ENCODE measurements at places on chromosomes 2 and 18.

GRCh38 chr2:112121682-112122254 lies 16.4 kb upstream of the FBLN7 start:
- peak; percentile 42 for DNase-seq

DNA sequence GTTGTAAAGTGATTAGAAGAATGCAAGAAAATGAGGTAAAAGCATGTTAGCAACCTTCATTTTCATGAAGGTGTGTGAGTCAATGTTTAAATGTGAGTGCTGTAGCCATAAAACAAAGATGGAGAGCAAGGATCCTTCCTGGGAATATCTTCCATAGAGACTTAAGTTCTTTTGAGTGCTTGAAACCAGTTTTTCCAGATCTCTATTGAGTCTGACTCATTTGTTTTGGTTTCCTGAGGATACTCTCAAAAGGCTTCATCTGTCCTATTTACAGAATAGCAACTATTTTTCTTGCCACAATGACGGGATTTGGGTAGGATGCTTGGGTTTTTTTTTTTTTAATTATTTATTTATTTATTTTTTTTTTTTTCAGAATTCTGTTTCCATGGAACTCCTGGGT lies 45.9 kb upstream of the ASB1 start:
- peak; percentile 49 for DNase-seq

DNA sequence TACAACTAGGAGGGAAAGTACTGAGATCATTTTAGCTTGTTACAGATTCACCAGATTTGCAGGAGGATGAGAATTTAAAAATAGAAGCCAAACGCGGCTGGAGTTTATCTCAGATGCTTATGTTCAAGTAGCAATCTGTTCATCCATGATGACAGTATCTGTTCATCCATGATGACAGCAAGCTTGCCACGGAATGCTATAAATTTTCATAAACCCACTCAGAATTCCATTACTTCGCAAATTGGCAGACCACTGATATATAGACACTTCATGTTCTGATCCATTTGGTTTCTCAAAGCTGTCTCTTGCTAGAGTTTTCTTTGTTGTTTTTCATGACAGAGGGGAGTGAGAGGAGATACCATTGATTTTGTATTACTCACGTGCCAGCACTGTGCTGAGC lies 84.2 kb downstream of the GAREM1 start:
- no peak for DNase-seq

DNA sequence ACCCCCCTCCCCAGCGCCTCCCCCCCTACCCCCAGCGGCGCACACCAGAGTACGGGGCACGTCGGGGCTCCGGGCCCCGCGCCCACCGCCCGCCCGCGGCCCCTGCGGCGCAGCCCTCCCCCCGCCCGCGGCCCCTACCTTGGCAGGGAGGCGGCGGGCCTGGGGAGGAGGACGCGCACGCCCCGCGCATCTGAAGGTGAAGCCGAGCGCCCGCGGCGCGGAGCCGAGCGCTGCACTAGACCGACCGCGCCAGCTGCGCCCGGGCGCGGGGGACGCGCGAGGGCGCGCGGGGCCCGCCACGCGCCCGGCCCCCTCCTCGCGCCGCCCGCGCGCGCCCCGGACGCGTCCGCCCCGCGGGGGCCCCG lies at the start of gene ZNF516:
Gene ZNF516 (minus strand): TSS at position 237 of the 365 bp plus-strand sequence. CDS start 52,188 bp downstream, outside the sequence.
- DNase-seq: no peak

- no peak for DNase-seq
Observed at GRCh38 chr2:132422736-132423135, 6.1 kb downstream of the GPR39 start.

- no peak for DNase-seq
Observed at GRCh38 chr2:200695191-200695590, 109.4 kb downstream of the AOX1 start.

DNA sequence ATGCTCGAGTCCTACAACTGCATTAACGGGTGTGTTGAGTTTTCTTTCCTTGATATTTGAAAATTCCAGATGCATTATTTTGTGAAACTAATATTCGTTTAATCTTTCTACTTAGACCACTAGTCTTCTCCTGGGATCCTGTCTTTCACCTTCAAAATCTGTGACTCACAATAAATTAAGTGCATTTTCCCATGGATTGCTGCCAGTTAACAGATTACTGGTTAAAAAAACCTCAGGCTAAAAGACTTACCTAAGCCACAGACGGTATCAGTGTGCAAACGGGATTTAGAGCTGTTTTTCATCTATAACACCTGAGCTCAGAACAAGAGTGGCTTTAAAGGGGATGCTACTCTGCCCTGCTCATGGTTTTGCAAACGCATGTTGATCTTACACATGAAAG lies 10.2 kb downstream of the FECH start:
- no peak for DNase-seq

DNA sequence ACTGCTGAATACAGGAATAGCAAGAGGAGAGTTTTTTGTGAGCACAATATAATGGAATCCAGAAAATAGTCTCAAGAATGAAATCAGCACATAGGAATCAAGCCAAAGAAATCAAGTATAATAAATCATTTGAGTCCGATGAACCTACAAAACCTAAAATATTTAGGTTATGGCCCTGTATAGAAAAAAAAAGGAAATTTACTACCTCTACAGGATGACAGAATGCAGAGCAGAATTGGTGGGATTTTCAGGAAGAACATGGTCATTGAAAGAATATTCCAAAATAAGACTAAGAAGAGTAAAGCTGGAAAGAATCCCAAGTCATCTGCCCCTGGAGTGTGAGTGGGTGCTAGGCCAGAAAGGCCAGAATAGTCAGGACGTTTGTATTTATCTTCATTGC lies 1041.2 kb upstream of the CDH2 start:
- DNase-seq: peak; percentile 6

DNA sequence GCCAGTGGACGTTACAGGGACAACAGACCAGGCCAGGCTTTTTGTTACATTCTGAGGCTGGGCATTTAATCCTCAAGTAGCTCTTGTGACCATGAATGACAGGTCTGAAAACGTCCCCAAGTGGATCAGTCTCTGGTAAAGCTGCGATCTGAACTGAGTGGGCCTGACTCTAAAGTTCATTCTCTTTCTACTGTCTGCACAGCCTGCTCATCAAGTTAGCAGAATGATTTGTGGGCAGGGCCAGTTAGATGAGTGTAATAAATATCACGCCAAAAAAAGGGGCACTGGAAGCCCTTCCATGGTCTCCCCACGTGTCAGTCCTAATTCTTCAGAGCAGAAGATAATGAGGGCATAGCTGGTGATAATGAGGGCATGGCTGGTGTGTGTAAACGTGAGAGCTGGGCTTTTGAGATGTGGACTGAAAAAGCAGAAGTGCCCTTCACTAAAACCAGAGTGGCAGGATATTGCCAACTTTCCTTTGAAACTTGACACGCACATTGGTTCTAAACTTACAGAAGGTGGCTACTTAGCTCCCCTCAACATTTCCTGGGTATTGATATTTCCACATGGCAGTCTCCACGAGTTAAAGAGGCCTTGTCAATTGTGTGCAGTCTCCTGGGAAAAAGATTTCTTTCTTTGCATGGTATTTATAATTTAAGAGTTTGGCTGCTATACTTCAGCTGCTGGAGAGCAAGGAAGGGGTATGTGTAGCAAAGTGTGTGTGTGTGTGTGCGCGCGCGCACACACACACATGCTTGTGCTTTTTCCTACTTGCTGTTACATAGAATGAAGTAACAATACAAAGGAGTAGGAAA lies 72.7 kb upstream of the LYPD6B start:
- no peak for DNase-seq

GRCh38 chr18:44541781-44542180 lies 138.9 kb upstream of the SETBP1 start:
- no peak for DNase-seq

DNA sequence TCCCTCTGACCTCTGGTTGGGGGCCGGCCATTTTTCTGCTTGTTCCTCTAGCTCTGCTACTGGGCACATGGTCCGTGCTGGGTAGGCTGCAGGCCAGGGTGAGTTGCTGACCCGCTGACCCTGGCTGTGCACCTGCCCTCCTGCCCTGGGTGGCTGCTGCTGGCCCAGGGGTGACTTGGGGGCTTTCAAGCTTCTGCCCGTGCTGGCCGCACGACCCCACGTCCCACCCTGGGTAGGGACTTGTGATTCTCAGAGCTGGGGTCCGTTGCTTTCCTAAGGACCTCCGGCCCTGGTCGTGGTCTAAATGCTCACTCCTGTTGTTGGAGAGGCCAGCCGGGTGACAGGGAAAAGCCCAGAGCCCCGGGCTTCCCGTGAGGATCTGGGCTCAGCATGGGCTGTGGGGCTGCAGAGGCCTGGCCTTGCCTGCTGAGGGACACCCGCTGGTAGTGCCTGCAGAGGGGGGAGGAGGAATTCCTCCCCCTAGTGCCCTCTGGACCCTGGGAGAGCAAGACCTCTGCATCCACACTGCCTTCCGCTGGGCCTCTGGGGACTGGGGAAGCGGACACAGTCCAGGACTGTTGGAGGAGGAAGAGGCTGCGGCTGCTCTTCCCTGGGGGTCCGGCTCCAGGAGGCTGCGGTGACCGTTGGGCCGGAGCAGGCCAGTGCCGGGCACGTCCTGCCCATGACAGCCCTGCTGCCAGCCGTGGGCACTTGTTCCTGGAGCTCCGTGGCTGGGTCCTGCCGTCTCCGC lies 6.3 kb upstream of the GAL3ST2 start:
- no peak for DNase-seq

DNA sequence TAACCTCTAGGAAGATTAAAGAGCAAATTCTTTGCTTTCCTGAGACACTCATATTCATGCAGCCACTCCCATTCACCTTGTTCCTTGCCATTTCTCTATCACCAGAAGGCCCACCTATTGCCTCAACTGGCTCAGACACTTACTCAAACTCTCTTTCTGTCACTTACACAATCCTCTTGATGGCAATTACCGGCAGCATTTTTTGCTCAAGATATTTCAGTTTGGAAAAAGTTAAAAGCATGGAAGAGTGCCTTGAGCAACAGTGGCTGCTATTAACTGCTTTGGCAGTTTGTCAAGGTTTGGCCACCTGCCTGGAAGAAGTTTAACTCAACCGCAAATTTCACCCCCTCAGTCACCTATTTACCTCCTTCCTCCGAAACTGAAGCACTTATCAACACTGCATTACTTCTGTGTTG lies 1104.0 kb upstream of the PIK3C3 start:
- DNase-seq: no peak

GRCh38 chr2:10378189-10378588 lies 69.9 kb downstream of the ODC1 start:
- DNase-seq: no peak

GRCh38 chr2:144350151-144350802 lies 169.6 kb downstream of the ZEB2 start:
- no peak for DNase-seq

DNA sequence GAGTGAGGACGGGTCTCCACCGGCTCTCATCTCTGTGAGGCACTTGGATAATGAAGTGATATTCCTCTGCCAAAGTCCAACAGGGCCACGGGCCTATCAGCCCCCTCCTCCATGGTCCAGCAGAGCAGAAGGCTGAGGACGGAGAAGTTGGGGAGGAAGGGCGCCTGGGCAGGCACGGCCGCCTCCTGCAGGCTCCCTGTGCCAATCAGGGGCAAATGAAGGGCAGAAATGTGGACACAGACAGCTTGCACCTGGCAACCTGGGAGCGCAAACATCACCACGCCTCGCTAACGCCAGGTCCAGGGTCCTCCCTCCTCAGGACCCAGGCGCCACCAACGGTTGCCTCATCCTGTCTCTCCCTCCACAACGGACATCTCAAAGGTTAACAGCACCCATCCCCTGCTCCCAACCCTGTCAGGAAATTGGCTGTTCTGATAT lies 24.3 kb downstream of the SMAD7 start:
- DNase-seq: no peak

- no peak for DNase-seq
Observed at GRCh38 chr2:61714210-61714609, 139.7 kb downstream of the FAM161A start.

DNA sequence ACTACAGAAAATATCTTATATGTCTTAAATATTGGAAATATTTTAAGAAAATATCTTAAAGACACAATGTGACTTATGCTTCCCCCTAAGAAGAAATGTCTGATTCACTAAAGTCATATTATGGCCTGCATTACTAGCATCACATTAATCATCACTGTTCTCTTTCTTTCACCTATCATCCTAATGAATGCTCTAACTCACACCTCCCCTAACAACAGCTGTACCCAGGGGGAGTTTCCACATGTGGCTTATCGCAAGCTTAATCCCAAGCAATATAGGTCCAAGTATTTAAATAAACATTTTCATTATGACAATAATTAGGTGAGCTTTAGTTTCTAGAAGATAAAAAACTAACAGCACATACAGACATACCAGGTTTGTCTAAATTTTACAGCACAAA lies 39.6 kb downstream of the REV1 start:
- DNase-seq: no peak

DNA sequence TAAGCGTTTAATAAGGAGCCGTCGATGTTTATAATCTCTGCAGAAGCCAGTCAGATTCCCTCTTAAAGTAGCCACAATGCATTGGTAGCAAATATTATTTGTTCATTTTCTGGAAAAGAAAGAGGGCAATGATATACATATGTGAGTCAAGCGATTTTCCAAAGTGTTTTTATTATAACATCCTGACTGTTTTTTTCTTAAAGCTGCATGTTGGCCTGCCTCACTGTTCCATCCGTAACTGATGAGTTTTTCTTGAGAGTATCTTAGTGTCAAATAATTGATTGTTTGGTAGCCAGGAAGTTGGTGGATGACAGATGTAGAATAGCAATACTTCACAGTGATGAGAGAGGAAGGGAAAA lies 3.7 kb downstream of the TSHZ1 start:
- no peak for DNase-seq

GRCh38 chr2:62013641-62014040 lies 108.2 kb downstream of the COMMD1 start:
- no peak for DNase-seq

DNA sequence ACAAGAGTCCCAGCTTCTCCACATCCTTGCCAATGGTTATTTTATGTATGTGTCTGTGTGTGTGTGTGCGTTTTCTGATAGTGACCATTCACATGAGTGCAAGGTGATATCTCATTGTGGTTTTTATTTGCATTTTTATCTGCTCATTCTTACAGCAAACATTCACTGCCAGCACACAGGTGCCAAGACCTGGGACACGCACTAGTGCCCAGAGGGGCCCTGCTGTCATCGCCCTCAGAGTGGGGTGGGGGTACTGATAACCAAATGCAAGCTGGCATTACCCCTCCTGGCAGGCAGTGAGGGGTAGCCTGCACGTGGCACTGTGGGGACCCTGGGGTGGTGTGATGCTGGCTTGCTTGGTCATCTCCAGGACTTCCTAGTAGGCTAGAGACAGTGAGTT lies 285.4 kb downstream of the LPIN1 start:
- no peak for DNase-seq

DNA sequence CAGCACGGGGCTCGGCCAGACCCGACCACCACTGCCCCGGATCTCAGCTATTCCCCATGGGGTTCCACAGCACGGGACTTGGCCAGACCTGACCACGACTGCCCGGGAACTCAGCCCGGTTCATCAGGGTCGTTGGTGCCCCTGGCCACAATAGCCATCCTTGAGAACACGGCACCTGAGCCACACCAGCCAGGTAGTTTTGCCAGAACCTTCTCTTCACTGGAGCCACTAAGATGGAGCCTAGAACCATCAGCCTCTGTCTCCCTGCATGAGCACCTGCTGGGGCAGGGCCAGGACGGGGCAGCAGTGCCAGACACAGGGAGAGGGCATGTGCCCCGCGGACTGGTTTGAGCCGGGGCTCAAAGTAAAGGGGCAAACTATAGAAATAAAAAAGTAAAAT lies 11.4 kb upstream of the KCNG2 start:
- no peak for DNase-seq

Measured in stromal cell of bone marrow (primary cell).